ENCODE measurements at places on chromosomes 7 and 10.

GRCh38 chr7:130488392-130489139 is 3.3 kb upstream of the MEST start:
- no peak for DNase-seq
- H3K36me3 ChIP-seq = peaks cover 19% of the 10 kb centered on the region
- peak overlapping the region; percentile 82 for H3K27ac ChIP-seq
- peak overlapping the region; percentile 80 for H3K4me3 ChIP-seq

GRCh38 chr7:70542750-70543376 is 589.1 kb upstream of the GALNT17 start:
- no peak overlapping the region for H3K27ac ChIP-seq
- H3K4me3 ChIP-seq = no peak overlapping the region
- no peaks in the 10 kb centered on the region for H3K4me1 ChIP-seq
- peaks cover 6% of the 10 kb centered on the region for H3K36me3 ChIP-seq

DNA sequence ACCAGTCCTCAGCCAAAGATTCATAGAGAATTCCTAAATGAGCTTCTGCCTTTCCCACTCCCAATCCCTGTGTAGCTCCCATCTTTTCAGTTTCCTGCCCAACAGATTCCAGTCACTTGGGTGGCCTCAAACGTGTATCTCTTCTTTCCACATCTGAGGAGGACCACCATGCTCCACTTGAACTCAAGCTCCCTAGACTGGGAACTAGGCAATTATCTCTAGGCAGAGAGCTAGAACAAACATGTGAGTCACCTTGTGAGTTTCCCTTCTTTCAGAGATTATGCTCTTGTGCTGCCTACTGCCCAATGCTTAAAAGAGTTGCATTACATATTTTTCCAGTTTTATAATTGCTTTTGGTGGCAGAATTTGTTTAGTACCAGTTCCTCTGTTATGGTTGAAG is 178.0 kb downstream of the MDFIC start:
- no peak overlapping the region for H3K4me3 ChIP-seq
- peaks cover 5% of the 10 kb centered on the region for H3K4me1 ChIP-seq
- H3K27ac ChIP-seq = no peak overlapping the region
- no peaks in the 10 kb centered on the region for H3K36me3 ChIP-seq

GRCh38 chr10:75776738-75777504 is 345.5 kb downstream of the LRMDA start:
- H3K36me3 ChIP-seq = peaks cover 11% of the 10 kb centered on the region
- no peak overlapping the region for H3K4me3 ChIP-seq
- DNase-seq = no peak
- H3K27me3 ChIP-seq = peaks cover 50% of the 10 kb centered on the region
- no peak overlapping the region for H3K27ac ChIP-seq
- H3K4me1 ChIP-seq = peaks cover 22% of the 10 kb centered on the region

DNA sequence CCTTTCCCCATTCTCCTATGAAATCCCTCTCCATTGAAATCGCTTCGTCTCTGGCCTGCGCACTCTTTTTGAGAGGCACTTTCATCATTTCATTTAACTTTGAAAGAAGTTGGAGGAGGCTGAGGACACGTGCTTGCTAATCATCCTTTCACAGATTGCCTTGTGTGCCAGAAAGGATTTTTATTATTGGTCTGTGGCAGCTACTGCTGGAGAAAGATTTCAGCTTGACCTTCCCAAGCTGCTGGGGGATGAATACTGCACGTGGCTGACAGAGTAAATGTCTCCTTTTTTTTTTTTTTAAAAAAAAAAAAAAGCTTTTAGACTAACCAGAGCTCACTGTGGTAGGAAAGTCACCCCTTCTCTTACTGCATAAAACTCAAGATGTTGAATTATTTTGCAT is 44.2 kb upstream of the KCNIP2 start:
- peaks cover 4% of the 10 kb centered on the region for H3K4me1 ChIP-seq
- no peaks in the 10 kb centered on the region for H3K27me3 ChIP-seq

- peak overlapping the region; percentile 6 for H3K4me3 ChIP-seq
- H3K27ac ChIP-seq = peak overlapping the region; percentile 76
- peaks cover 15% of the 10 kb centered on the region for H3K27me3 ChIP-seq
- peaks cover 15% of the 10 kb centered on the region for H3K4me1 ChIP-seq
- no peaks in the 10 kb centered on the region for H3K36me3 ChIP-seq
Measured at GRCh38 chr10:69446650-69447151, 4.6 kb upstream of the TSPAN15 start.

DNA sequence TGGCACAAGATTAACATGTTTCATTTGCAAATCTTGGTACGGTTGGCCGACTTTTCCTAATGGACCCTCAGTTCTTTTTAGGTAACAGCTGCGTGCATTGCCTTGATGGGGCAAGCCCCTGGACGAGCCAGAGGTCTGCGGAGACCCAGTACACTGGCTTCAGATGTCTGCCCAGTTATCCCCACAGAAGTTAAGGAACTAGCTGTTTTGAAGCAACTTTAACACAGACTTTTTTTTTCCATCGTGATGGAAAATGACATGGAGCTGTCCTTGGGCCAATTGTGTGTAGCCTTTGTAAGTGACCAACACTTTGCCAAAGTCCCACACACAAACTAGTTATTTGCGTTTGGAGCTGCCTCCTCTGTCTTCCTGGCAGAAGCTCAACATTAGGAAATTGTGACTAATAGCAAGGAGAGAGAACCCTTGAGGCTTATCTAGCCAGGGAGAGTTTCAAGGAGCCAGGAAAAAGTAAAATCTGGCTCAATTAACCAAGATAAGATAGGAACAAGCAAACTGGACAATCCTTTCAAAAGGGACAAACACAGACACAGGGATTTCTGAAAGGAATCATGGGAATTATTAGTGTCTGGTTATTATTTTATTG is 99.6 kb upstream of the BMPER start:
- DNase-seq = no peak
- peaks cover 12% of the 10 kb centered on the region for H3K27me3 ChIP-seq

DNA sequence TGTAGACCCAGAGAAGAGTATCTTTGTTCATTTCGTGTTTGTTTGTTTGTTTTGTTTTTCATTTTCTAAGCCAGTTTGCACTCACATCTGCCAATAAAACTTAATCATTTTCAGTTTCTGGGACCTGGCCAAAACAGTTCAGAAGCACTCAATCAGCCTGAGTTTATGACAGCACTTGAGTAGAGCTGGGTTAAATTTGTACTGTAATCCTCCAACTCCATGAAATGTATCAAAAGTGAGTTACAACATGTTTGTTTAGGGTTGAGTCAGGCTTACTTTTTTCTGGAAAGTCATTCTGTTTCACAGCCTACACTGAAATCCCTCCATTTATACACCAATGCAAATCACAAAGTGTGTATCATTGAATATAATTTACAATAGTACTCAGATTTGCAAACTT is 91.9 kb downstream of the ZWINT start:
- peaks cover 3% of the 10 kb centered on the region for H3K27me3 ChIP-seq
- H3K4me1 ChIP-seq = no peaks in the 10 kb centered on the region
- H3K27ac ChIP-seq = no peak overlapping the region
- H3K4me3 ChIP-seq = no peak overlapping the region
- no peak for DNase-seq

GRCh38 chr7:127655720-127656119 is 3.7 kb downstream of the SND1 start:
- H3K4me1 ChIP-seq = peaks cover 38% of the 10 kb centered on the region
- peak overlapping the region; percentile 9 for H3K4me3 ChIP-seq
- no peak for DNase-seq

- peak overlapping the region; percentile 15 for H3K4me3 ChIP-seq
- H3K27ac ChIP-seq = peak overlapping the region; percentile 56
- DNase-seq = no peak
- no peaks in the 10 kb centered on the region for H3K36me3 ChIP-seq
- peaks cover 18% of the 10 kb centered on the region for H3K4me1 ChIP-seq
Measured at GRCh38 chr10:73644015-73644743, 2.9 kb upstream of the MYOZ1 start.

DNA sequence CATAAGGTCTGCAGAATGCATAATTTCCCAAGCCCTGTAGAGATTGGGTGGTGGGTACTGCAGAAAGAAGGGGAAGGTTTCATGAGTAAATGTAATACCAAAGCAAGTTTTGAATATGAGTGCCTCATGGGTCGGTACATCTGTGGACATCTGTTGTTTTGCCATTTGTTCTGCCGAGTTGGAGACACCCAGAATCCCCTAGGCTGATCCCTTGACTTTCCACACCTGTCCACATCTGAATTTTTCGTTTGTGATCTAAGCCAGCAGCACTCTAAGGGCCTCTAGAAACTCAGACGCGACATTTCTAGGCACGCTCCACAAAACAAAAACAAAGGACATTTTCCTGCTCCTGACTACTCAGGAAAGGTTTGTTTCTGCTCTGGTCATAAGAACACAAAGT is 11.7 kb upstream of the SLF2 start:
- no peak overlapping the region for H3K4me3 ChIP-seq
- no peak for DNase-seq
- peaks cover 15% of the 10 kb centered on the region for H3K27me3 ChIP-seq
- no peaks in the 10 kb centered on the region for H3K36me3 ChIP-seq
- H3K4me1 ChIP-seq = peaks cover 6% of the 10 kb centered on the region

- peaks cover 48% of the 10 kb centered on the region for H3K27me3 ChIP-seq
- no peak for DNase-seq
- H3K27ac ChIP-seq = no peak overlapping the region
- H3K4me1 ChIP-seq = peaks cover 11% of the 10 kb centered on the region
- H3K4me3 ChIP-seq = no peak overlapping the region
Measured at GRCh38 chr7:3408814-3409595, 108.0 kb downstream of the SDK1 start.

GRCh38 chr10:79259834-79260233 is 87.4 kb upstream of the PPIF start:
- peaks cover 12% of the 10 kb centered on the region for H3K36me3 ChIP-seq
- DNase-seq = no peak
- peak overlapping the region; percentile 63 for H3K4me3 ChIP-seq
- peaks cover 3% of the 10 kb centered on the region for H3K27me3 ChIP-seq
- peak overlapping the region; percentile 92 for H3K27ac ChIP-seq

- no peak overlapping the region for H3K4me3 ChIP-seq
- DNase-seq = no peak
- H3K27me3 ChIP-seq = peaks cover 35% of the 10 kb centered on the region
- H3K36me3 ChIP-seq = no peaks in the 10 kb centered on the region
- no peaks in the 10 kb centered on the region for H3K4me1 ChIP-seq
Measured at GRCh38 chr10:11173042-11173441, 155.4 kb downstream of the CELF2 start.

DNA sequence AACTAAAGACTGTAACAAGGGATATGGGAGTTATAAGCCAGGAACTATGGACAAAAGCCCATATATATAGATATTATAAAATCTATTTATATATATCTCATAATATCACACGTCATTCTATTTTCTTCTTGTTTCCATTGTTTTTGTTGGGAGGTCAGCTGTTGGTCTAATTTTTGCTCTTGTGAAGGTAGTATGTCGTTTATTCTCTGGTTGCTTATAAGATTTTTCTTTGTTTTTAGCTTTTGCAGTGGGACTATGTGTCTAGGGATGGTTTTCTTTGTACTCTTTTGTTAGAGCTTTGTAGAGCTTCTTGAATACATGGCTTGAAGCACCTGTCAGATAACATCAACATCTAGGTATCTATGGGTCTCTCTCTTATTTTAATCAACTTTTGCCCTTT is 14.0 kb downstream of the ARL4A start:
- peaks cover 11% of the 10 kb centered on the region for H3K36me3 ChIP-seq
- DNase-seq = no peak
- no peak overlapping the region for H3K27ac ChIP-seq
- H3K4me3 ChIP-seq = no peak overlapping the region
- peaks cover under 1% of the 10 kb centered on the region for H3K4me1 ChIP-seq
- H3K27me3 ChIP-seq = no peaks in the 10 kb centered on the region

DNA sequence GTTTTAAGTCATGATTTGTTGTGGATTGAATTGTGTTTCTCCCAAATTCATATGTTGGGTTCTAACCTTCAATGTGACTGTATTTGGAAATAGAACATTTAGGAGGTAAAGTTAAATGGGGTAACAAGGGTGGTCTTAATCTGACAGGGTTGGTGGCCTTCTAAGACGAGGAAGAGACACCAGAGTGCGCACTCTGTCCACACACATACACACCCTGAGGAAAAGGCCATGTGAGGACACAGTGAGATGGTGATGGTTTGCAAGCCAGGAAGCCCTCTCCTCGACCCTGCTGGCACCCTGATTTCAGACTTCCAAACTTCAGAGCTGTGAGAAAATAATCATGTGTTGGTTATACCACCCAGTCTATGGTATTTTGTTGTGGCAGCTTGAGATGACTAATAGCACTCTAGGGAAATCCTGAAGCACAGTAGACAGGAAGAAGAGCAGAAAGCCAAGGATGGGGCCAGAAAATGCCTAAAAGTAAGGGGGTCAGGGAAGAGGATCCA is 28.0 kb upstream of the SEM1 start:
- peaks cover 17% of the 10 kb centered on the region for H3K27me3 ChIP-seq
- H3K27ac ChIP-seq = no peak overlapping the region
- no peak for DNase-seq
- no peak overlapping the region for H3K4me3 ChIP-seq

- H3K4me1 ChIP-seq = peaks cover 23% of the 10 kb centered on the region
- no peak overlapping the region for H3K27ac ChIP-seq
- no peak for DNase-seq
- no peak overlapping the region for H3K4me3 ChIP-seq
Measured at GRCh38 chr7:105776068-105776790, 100.2 kb downstream of the ATXN7L1 start.

GRCh38 chr7:76048668-76048988 is 722 bp downstream of the MDH2 start:
- no peaks in the 10 kb centered on the region for H3K27me3 ChIP-seq
- H3K36me3 ChIP-seq = peaks cover 19% of the 10 kb centered on the region
- H3K4me3 ChIP-seq = peak overlapping the region; percentile 99
- peaks cover 45% of the 10 kb centered on the region for H3K4me1 ChIP-seq

DNA sequence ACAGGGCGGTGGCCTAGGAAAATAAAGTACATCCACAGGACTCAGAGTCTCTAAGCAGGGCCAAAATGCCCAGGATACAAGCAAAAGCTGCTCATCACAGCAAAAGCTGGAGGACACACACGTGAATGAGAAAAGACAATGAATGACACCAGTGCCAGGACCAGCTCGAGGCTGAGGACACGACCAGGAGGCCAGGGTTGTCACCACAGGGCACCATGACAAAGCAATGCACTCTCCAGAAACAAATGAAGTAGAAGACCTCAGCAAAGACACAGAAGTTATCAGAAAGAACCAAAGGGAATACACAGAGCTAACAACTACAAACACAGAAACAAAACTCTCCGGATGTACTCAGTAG is 92.1 kb downstream of the FOXL3 start:
- peaks cover 35% of the 10 kb centered on the region for H3K27me3 ChIP-seq

DNA sequence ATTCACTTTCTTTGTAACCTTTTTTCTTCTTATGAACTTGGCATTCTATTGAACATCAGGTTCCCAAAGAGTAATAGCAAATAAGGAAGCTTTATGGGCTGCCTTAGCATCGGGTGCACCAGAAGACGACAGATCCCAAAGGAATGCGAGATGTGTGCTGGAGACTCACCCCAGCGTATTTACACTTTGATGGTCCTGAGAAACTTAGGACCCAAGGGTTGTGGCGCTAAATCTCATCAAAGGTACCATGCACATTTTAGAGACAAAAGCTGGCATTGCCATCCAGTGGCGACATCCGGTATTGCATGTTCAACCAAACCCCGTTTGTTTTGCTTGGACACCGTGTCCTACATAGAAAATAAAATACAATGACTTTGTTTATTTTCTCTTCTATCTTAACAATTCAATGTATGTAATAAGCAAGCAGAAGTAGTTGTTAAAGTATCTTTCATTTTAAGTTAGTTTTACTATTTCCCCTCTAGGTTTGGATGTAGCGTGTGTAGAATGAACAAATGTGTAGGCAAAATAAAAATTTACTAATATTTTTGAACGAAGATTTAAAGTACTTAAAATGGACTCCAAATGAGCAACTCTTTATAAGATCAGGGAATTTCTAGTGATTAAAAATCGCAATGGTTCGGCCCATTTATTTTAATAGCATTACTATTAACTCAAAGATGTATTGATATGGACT is 1154.8 kb downstream of the GATA3 start:
- H3K4me1 ChIP-seq = peaks cover 7% of the 10 kb centered on the region
- H3K4me3 ChIP-seq = no peak overlapping the region
- peak; percentile 74 for DNase-seq
